ENCODE measurements at places on chromosomes 12 and 14.
A peak's percentile ranks its signal among the peaks of the same experiment; 100 is the strongest.

- DNase-seq, result no peak
These were observed 60.9 kb downstream of the PLXNC1 start for GRCh38 chr12:94209240-94209639.

- DNase-seq, result no peak
These were observed 4.3 kb upstream of the MMP19 start for GRCh38 chr12:55847033-55847432.

- no peak for DNase-seq
These were observed 54.0 kb downstream of the ZNF664 start for GRCh38 chr12:124026755-124027745.

DNA sequence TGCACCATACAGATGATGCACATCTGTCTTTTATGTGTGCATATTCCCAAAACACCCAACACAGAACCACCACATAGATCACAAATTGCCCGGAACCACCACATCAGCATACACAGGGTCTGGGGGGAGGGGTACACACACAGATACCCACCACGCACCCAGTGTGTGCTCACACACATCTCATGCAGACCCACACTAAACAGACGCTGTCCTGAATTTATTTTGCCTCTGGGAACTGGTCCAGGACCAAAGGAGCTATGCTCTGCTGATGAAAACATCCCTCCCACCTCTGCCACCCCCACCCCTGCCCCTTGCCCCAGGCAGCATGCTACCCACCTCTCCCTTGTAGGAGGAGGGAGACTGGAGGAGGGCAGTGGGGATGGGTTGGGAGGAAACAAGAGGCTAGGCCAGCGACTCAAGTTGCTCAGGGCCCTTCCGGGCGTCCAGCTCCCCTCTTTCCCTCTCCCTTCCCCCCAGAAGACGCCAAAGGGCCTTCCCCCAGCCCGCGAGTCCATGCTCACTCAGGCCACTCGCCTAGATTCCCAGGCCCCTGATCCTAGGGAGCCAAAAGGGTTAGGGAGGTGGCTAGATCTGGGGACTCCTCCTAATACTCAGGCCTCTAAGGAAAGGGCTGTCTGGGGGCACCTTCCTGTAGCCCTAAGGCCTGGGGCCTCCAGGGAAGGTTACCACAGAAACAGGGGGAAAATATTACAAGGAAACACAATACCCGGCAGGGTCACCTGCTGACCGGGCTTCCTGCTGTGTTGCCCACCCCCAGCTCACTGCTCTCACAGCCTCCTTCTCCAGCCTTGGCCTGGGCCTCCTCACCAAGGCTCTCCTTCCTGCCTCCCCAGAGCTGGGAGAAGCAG is 3.1 kb downstream of the HDAC7 start:
- no peak for DNase-seq

- no peak for DNase-seq
These were observed 195.2 kb downstream of the APAF1 start for GRCh38 chr12:98840325-98840724.

DNA sequence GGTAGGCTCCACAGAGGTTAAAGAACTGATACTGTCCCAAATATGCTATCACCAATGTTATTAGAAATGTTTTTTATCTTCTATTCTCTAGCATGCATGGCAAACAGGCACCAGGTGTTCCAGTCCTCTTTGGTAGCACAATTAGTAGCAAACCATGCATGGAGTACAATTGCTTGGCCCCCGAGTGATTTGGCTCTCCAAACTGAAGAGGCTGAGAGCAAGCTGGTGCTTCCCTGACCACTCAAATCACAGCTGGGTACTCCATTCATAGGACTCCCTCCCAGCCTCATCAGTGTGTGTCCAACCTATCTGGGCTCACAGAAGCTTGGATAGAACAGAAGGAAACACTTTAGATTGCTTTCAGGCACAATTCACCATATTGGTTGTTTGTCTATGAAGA is 93.4 kb downstream of the DIO2 start:
- DNase-seq, result peak; percentile 44

Measured in NCI-H2081 (cell line).